ENCODE measurements at places on chromosomes 6 and 20.
A peak's percentile ranks its signal among the peaks of the same experiment; 100 is the strongest.

DNA sequence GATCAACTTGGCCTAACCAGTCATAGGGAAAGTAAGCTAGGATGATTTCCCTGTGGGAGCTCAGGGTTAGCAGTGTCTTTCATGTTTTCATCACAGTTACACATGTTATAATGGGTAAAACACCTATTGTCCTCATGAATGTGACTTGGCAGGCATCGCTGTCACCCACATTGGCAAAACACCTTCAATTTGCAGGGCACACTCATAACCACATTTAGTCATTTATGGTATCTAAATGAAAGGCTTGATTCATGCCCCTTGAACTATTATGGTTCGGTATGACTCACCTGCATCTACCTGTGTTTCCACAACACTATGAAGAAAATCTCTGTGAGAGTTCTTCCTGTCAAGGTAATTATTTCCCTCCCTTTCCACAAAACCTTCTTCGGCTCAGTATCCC is 49.2 kb downstream of the FRK start:
- no peak for DNase-seq

DNA sequence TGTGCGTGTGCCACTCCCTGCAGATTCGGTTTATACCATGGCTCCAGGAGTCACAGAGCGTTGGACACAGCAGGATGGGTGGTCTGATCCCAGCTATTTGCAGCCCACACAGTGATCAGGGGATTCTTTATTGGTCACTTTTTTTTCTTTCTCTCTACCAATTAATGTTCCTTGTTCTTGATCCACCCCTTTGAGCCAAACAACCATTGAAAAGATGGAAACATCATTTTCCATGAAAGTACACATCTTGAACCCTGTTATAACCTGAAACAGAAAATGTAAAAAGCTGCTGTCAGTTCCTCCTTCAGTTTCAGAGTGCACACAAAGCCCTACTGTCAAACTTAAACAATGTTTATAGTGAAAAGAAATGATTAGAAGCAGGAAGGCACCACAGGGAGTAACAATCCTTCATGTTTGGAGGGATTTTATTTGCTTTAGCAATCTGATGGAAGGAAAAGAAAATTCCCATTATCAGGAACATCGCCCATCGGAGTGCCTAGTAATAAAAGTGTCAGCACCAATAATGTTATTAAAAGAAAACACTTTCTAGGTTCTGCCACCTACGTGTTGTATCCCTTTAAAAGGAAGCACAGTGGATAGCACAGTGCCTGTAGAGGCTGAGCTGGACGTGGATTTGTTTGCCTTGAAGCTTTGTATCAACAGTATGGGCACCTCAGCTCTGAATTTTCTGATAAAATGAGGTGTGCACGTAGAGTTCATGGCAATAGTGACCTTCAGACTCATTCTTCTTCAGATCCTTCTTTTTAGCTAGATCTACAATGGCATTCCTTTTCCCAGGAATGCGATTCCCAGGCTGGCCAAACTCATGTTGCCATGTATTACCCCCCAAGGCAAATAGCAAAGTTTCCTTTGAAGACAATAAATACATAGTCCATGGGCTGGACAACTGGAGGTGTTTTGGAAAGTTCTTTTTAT is 16.1 kb upstream of the THBD start:
- no peak for DNase-seq

- no peak for DNase-seq
Observed at GRCh38 chr20:47561603-47562583, 60.2 kb downstream of the NCOA3 start.

GRCh38 chr6:160992061-160992979 is 751 bp downstream of the MAP3K4 start:
- no peak for DNase-seq

DNA sequence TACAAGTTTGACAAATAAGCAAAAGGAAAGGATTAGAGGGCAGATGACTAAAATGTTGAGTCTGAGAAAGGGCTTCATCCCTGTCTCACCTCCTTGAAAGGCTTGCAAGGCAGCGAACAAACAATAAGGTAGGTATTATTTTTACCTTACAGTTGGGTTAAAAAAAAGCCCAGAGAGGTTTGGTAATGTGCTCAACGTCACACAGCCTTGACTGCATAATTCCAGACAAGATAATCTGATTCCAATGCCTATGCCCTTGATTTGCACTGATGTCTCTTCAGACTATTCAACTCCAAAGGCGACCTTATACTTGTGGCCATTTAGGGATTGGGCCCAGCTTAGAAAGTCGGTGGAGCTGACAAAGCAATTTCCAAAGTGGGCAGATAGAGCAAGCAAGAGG is 1.7 kb downstream of the ARG1 start:
- no peak for DNase-seq

GRCh38 chr6:129279343-129280292 is 396.7 kb downstream of the LAMA2 start:
- DNase-seq, result no peak

DNA sequence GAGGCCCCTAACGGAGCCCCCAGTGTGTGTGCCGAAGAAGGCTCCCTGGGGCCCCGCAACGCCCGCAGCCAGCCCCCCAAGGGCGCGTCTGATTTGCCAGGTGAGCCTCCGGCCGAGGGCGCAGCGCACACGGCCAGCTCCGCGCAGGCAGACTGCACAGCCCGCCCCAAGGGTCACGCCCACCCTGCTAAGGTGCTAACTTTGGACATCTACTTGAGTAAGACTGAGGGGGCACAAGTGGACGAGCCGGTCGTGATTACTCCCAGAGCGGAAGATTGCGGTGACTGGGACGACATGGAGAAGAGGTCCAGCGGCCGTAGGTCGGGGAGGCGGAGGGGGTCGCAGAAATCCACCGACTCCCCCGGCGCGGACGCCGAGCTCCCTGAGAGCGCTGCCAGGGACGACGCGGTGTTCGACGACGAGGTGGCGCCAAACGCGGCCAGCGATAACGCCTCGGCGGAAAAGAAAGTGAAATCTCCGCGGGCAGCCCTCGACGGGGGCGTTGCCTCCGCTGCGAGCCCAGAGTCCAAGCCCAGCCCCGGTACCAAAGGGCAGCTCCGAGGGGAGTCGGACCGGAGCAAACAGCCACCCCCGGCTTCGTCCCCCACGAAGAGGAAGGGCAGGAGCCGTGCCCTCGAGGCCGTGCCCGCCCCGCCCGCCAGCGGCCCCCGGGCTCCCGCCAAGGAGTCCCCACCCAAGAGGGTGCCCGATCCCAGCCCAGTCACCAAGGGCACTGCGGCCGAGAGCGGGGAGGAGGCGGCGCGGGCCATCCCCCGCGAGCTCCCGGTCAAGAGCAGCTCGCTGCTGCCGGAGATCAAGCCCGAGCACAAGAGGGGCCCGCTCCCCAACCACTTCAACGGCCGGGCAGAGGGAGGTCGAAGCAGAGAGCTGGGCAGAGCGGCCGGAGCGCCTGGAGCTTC is 117.0 kb downstream of the RTN4IP1 start:
- peak; percentile 53 for DNase-seq

- peak; percentile 77 for DNase-seq
Observed at GRCh38 chr20:50169329-50169823, 15.9 kb upstream of the PEDS1 start.

Measured in stimulated activated CD4-positive, alpha-beta T cell treated with anti-CD3 and anti-CD28 coated beads, Interleukin-15, amount 100 ng/mL, for 1 hour (primary cell).